Activated T-cell treated with anti-CD3 and anti-CD28 coated beads, Interleukin-2, amount 50 U/mL, for 72 hours (primary cell): ENCODE measurements at places on chromosomes 3 and 15. TPM values are rescaled to one million over a fixed set of nuclear protein-coding genes. Genes with fewer than 3 reads are reported as not detected.

PLIN1 gene
- total RNA-seq: 0.88 TPM

AGBL1 gene
- 0.14 TPM for total RNA-seq

ATP13A4 gene
- total RNA-seq: 3.2 TPM

CACNA1D gene
- 1.9 TPM for total RNA-seq

RBSN gene
- 15.4 TPM for total RNA-seq

SPCS1 gene
- 111 TPM for total RNA-seq

OR5H1 gene
- total RNA-seq: not detected

MYO1E gene
- 1.9 TPM for total RNA-seq

SEMA5B gene
- total RNA-seq: not detected

CAPN3 gene
- 9.0 TPM for total RNA-seq

SNAP23 gene
- total RNA-seq: 79.7 TPM

TRA2B gene
- total RNA-seq: 215 TPM

TNIK gene
- 32.2 TPM for total RNA-seq

HES1 gene
- total RNA-seq: 0.81 TPM

PGBD4 gene
- total RNA-seq: 3.7 TPM

GASK1A gene
- total RNA-seq: 0.12 TPM

TXNRD3 gene
- 2.9 TPM for total RNA-seq

IGDCC3 gene
- not detected for total RNA-seq

MKRN3 gene
- 2.1 TPM for total RNA-seq

TMEM39A gene
- 67.4 TPM for total RNA-seq

ACTRT3 gene
- total RNA-seq: 0.26 TPM

TMEM158 gene
- total RNA-seq: not detected

SAMMSON gene
- total RNA-seq: not detected

SLC22A13 gene
- 1.2 TPM for total RNA-seq

PLCL2 gene
- 22.9 TPM for total RNA-seq

ILDR1 gene
- total RNA-seq: 0.28 TPM

C3orf20 gene
- total RNA-seq: 1.1 TPM

SH3GL3 gene
- total RNA-seq: 0.19 TPM

GJD2 gene
- not detected for total RNA-seq

FSD2 gene
- total RNA-seq: not detected

GRAMD2A gene
- 0.07 TPM for total RNA-seq

ATP2C1 gene
- 79.6 TPM for total RNA-seq

GRAMD1C gene
- 3.0 TPM for total RNA-seq

IL20RB gene
- 2.0 TPM for total RNA-seq

ATP10A gene
- 21.9 TPM for total RNA-seq

RPL35A gene
- 1,788 TPM for total RNA-seq

FES gene
- 68.3 TPM for total RNA-seq

SEMA4B gene
- 14.2 TPM for total RNA-seq

CHST2 gene
- 5.3 TPM for total RNA-seq

UBAP1L gene
- 5.2 TPM for total RNA-seq

HRH1 gene
- total RNA-seq: 4.6 TPM

PODXL2 gene
- 0.14 TPM for total RNA-seq
